ENCODE measurements at places on chromosomes 7 and 10. TPM values are rescaled to one million over a fixed set of nuclear protein-coding genes. Genes with fewer than 3 reads are reported as not detected.

- no peak for DNase-seq
Measured at GRCh38 chr7:77760809-77761453, 37.3 kb downstream of the TMEM60 start.

GRCh38 chr10:46557319-46558121 is 1.1 kb upstream of the GPRIN2 start:
- DNase-seq, result no peak

The DNAJC12 gene
- 3.3 TPM for total RNA-seq

The EEF1AKMT2 gene
- 13.0 TPM for total RNA-seq

The KIF20B gene
- total RNA-seq, result 3.8 TPM

GRCh38 chr10:61354401-61354975 is 98.7 kb downstream of the TMEM26 start:
- no peak for DNase-seq

The FFAR4 gene
- not detected for total RNA-seq

DNA sequence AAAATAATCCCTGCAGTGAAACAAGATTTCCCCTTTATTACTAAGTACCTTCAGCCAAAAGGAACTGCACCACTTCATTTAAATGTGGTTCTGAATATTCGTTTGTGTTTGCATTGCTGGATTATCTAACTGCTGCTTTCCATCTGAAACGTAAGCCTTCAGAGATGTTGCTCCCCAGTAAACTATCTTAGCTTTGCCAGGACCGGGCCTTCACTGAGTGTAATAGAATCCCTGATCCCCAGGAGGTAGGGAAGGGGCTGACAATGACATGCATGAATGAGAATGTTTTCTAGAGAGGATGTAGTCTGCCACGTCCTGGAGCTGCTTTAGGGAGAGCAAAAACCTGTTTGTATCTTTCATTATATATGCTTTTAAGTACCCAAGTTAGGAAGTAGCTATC is 19.5 kb upstream of the INSYN2A start:
- DNase-seq, result no peak

DNA sequence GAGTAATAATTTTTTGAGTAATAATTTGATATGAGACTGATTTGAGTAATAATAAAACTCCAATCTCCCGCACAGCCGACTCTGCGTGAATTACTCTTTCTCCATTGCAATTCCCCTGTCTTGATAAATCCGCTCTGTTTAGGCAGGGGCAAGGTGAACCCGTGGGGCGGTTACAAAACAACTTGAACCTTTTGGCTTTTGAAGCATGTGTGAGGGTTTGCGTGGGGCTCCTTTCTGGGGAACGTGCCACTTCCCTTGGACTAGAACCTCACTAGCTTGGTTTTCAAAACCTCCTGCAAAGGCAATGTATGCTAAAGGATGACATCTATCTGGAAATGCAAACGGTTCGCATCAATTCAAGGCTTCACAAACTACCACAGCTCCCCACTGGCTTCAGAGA is 1.5 kb downstream of the CRPPA start:
- DNase-seq, result no peak

DNA sequence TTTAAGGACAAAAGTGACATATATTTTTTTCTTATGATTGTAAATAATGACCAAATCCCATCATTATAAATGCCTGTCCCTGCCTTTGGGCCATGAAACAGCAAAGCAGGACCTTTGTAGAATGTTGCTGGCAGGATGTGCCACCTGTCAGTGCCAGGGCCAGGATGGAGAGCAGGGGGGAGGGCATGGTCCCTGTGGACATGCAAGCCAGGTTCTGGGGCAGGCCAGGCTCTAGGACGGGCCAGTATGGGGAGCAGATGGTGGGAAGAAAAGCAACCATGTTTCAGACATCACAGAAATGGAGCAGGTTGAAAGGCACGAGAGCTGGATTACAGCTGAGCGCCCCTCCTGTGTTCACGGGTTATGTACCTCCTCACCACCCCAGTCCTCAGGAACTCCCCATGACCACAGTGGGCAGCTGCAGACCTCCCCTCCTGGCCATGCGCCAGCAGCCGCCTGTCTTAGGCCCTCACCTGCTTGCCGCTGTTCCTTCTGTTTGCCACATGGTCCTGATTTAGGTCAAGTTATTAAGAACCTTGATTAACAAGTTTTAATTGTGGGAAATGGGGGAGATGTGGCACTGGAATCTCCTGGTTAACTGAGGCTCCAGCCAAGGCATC is 210.4 kb downstream of the PAXIP1 start:
- DNase-seq, result no peak

GRCh38 chr7:129341212-129341611 is 93.0 kb upstream of the STRIP2 start:
- DNase-seq, result no peak

The CNTNAP2 gene
- not detected for total RNA-seq

The CDHR3 gene
- 3.2 TPM for total RNA-seq

DNA sequence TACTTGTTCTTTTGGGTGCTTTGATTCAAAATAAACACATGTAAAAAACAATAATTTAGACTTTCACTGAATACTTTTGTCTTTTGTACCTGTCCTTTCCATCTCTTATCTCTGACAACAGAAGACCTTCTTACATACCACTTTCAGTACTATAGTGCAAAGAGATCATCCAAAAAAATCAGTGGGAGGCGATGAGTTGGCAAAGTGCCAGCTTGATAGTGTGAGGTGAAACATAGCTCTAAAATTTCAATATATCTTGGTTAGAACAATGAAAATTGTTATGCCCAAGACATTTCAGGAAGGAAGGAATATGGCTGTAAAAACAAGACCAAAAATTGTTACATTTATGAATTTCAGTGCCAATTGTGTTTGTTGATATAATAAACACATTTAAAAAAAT is 390.2 kb upstream of the COBL start:
- no peak for DNase-seq

DNA sequence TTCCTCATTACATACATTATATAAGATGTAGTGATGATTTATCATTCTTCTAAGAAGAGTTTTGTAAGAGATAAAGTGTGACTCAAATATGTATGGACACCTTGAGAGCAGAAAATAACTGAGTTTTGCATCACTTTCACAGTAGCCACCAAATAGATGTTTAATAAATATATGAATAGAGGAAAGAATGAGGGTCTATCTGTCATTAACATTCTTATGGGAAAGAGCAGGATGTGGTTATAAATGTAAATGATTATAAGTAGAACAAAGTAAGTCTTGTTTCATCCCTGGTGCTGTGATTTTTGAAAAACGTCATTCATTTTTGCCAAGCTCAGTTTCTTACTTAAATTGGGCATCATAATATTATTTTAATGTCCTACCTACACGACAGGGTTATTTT is 15.0 kb upstream of the CRPPA start:
- DNase-seq, result no peak

GRCh38 chr7:50865450-50865849 is 82.8 kb upstream of the GRB10 start:
- no peak for DNase-seq

- DNase-seq, result no peak
Measured at GRCh38 chr10:4586776-4587175, 239.2 kb upstream of the AKR1E2 start.

DNA sequence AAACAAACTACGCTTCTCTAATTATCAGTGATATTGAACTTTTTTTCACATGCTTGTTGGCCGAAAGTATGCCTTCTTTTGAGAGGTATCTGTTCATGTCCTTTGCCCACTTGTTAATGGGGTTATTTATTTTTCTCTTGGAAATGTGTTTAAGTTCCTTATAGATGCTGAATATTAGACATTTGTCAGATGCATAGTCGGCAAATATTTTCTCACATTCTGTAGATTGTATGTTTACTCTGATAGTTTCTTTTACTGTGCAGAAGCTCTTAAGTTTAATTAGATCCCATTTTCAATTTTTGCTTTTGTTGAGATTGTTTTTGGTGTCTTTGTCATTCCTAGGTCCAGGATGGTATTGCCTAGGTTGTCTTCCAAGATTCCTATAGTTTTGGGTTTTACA is 73.2 kb downstream of the CABCOCO1 start:
- no peak for DNase-seq

DNA sequence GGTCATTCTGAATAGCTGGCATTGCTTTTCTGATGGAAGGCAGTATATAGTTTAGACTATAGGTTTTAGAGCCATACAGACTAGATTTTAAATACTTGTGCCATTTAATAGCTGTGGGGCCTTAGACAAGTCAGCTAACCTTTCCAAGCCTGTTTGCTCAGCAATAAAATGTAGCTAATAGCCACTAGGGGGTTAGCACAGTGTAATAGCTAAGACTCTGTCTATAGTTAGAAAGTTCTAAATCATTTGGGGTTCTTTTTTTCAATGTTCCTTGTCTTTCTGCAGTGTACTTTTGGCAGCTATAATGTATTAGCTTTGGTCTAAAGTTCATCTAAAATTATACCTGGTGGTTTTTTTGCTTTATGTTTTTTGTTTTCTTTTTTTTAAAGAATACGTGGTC is 7.5 kb upstream of the KIFBP start:
- DNase-seq, result no peak

DNA sequence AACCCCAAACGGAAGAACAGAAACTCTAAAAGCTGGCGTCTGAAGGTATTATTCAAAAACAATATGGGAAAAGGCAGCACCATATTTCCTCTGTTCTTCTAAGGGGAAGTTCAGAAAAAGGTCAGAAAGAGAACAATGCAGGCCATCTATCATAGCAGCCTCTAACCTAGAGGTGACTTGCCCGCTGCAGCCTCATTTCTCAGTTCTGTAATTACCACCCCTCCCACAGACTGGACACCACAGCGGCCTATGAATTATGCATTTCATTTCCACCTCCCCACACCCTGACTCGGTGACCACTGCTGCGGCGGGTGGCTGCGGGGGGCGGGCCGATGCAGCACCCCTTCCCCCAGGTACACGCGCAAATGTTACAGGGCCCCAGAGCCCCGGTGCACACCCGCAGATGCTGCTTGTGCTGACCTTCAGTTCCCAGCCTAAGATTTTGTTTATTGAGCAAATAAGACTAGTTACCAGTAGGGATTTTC is 125.5 kb downstream of the CLEC2L start:
- DNase-seq, result no peak
